ENCODE measurements at places on chromosomes 3 and 15. TPM values are rescaled to one million over a fixed set of nuclear protein-coding genes. Genes with fewer than 3 reads are reported as not detected.

Gene SCN5A
- total RNA-seq, result not detected

Gene GPR27
- total RNA-seq, result 1.0 TPM

Gene ST8SIA2
- not detected for total RNA-seq

Gene TGM5
- total RNA-seq, result 0.07 TPM

Gene CLDN16
- total RNA-seq, result not detected

Gene GNAT1
- not detected for total RNA-seq

Gene DUOXA2
- total RNA-seq, result not detected

Measured in activated CD4-positive, alpha-beta T cell treated with anti-CD3 and anti-CD28 coated beads, Interleukin-2, amount 10 ng/mL, durations not matched to agents 24 days and 14 days (primary cell).